ENCODE measurements at places on chromosomes 12 and 14. TPM values are rescaled to one million over a fixed set of nuclear protein-coding genes. Genes with fewer than 3 reads are reported as not detected.
A peak's percentile ranks its signal among the peaks of the same experiment; 100 is the strongest.

- DNase-seq = no peak
Observed at GRCh38 chr12:39752482-39753137, 133.0 kb upstream of the ABCD2 start.

DNA sequence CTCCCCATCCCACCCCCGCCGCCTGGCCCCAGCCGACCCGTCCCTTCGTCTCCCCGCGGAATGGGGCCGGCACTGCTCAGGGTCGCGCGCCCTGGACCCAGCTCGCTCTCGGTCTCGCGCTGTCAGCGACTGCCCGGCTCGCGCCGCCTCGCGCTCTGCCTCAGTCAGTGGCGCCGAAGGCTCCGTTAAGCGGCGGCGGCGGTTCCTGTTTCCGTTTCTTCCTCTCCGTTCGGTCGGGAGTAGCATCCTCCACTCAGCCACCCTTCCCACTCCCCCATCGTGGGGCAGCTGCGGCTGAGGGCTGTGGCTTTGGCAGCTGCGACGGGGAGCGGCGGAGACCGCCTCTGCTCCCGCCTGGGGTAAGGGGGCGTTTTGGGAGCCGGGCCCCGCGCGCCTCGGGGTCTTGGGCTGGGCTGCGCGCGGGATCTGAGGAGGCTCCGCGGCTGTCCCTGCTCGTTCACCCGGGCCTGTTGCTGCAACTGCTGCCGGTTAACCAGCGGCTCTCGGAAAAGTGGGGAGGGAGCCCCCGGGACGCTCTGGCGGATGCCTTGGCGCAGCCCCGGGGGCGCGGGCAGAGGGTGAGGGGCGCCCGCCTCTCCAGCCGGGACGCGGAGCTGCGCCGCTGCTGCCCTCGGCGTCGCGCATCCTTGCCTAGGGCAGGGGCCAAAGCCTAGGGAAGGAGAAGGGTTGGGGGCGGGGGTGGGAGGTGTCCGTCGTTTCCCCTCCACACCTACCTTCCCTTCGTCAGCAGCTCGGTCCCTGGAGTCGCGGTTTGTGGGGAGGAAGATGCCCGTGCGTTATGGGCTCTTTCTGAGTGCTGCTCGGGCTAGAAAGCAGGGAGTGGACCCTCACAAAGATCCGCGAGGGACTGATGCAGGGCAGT, 567 bp downstream of the FUT8 start:
- peak; percentile 83 for DNase-seq

GRCh38 chr12:89427508-89428156, 75.3 kb upstream of the DUSP6 start:
- no peak for DNase-seq

GRCh38 chr12:53652366-53652765, 23.5 kb downstream of the ATP5MC2 start:
- no peak for DNase-seq

- DNase-seq = no peak
Observed at GRCh38 chr12:50248883-50249282, 34.4 kb downstream of the LIMA1 start.

GRCh38 chr14:33647385-33647786, 303.5 kb downstream of the EGLN3 start:
- DNase-seq = no peak

Gene SYT1
- total RNA-seq = 1.5 TPM

Gene TMEM132D
- total RNA-seq = 0.25 TPM

GRCh38 chr12:53192531-53193021, 11.9 kb upstream of the CSAD start:
- no peak for DNase-seq

All from left colon (tissue), 2 donors.